ENCODE measurements at places on chromosomes 5 and 9.

DNA sequence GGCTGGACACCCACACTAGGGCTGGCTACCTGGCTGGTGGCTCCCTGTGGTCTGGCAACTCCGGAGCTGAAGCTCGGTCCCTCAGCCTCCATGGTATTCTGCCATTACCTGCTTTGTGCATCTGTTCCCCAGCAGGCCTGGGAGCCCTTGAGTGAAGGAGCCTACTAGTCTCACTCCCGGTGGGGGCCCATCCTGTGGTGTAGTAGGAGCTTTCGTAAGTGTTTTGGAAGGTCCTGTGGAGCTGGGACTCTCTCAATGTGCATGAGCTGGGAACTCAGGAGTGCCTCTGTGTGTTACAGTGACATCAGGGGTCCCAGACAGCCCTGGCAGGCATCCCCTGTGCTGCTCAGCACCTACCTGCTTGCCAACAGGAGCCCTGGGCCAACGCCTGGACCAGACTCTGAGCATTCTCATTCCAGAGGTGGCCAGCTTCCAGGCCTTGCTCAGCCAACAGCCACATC, 267.1 kb downstream of the GADD45G start:
- no peak for DNase-seq

GRCh38 chr5:83126501-83126900, 49.2 kb downstream of the XRCC4 start:
- no peak for DNase-seq

DNA sequence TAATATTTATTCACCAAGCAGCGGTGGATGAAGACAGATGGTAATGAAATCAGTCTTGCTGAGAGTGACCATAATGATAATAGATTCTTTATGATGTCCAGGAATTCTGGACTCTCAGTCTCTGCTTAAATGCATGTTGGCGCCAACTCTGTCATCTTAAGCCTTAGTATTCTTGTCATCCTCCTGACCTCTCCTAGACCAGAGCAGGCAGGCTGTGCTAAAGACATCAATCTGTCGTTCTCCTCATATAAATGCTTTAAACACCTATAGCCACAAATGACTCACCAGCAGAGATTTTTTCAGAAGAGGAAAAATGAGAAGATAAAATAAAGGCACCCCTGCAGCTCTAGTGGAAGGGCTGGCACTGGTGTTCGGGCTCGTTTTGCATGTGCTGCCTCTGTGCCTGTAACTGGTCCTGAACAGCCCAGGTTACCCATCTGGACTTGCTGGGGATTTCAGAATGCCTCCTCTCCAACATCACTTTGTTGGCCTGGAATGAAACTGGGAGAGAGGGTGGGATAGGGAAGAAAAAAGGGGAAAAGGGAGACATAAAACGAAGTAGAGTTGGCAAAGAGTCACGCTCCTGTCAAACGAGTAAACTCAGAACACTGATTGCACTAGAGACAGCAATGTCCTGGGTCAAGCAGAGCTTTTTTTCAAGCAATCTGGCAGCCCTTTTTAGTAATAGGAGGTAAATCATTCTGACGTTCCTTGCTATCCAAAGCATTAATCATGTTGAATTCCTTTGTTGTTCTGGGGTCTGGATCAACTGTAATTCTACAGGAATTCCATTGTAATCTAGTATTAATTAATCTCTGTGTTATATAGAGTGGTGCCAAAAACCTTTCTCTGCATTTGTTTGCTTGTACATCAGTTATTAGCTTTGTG, 195.5 kb upstream of the CLINT1 start:
- DNase-seq, result no peak

DNA sequence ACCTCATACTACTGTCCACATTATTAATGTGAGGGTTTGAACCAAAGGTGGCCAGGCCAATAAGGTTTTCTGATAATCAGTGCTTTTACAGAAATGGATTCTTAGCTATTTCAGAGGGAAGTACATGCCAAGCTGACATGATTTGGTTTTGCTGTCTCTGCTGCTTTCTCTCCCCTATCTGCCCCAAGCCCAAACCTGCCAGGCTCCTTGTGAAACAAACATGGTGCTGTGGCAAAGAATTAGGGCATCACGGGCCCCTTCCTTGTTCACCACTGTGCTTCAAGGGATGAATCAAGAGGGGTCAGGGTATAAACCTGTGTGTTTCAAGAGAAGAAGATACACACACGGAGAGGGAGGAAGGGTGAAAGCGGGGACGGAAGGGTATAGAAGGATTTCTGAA, 41.3 kb upstream of the SMU1 start:
- no peak for DNase-seq

DNA sequence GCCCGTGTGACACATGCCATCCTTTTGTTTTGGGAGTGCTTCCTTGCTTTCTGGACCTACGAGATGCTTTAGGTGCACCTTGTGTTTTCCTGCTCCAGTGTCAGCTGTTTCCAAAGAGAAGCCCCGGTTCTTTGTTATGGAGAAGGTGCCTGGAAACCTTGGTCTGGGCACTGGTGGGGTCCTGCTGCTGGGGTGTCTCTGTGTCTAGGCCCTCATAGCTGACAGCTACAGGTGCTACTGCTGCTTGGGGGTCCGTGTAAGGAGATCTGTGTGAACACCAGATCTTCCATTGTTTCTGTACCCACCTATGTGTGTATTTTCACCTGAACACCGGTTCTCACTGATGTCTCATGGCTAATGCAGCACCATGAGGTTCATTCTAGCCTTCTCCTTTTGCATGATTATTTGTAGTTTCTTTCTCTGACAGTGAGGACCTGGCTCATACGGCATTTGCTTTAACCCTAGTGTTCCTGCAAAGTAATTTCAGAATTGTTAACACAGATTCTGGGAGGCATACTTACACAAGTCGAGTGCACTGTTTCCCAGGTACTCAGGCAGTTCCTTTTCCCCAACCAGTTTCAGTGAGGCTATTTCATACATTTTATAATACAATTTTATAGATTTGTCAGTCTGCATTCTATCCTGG, 13.2 kb upstream of the FAM120AOS start:
- peak; percentile 3 for DNase-seq

GRCh38 chr9:37909326-37909725, 5.4 kb upstream of the SLC25A51 start:
- no peak for DNase-seq

GRCh38 chr5:127298036-127298429, 7.4 kb downstream of the MEGF10 start:
- DNase-seq, result no peak

DNA sequence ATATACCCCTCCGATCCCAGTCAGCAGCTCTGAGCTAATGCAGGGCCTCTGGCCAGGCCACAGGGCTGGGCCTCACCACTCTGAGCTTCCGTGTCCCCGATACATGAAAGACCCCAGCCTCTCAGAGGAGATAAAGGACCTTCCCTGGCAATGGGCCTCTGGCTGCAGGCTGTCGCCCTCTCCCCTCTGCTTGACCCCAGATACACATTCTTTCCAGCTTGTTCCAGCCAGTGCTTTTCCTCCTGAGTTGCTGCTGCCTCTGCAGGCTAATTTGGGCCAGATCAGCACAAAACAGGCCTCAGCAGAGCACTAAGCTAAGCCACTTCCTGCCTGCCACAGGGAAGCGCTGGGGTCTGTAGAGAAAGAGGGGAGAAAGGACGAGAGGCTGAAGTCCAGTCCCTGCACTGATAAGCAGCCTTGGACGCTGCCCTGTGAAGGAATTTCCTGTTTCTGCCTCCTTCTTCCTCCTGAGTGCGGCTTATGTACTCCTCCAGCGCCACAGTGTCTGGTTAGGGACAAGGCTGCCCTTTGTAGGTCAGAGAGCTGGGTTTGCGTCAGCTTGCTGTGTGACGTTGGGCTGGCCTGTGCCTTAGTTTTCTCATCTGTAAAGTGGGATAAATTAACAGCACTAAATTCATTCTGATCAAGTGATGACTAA, 73.0 kb upstream of the IL17B start:
- DNase-seq, result no peak

- no peak for DNase-seq
Measured at GRCh38 chr5:32388432-32389129, 56.0 kb downstream of the ZFR start.

DNA sequence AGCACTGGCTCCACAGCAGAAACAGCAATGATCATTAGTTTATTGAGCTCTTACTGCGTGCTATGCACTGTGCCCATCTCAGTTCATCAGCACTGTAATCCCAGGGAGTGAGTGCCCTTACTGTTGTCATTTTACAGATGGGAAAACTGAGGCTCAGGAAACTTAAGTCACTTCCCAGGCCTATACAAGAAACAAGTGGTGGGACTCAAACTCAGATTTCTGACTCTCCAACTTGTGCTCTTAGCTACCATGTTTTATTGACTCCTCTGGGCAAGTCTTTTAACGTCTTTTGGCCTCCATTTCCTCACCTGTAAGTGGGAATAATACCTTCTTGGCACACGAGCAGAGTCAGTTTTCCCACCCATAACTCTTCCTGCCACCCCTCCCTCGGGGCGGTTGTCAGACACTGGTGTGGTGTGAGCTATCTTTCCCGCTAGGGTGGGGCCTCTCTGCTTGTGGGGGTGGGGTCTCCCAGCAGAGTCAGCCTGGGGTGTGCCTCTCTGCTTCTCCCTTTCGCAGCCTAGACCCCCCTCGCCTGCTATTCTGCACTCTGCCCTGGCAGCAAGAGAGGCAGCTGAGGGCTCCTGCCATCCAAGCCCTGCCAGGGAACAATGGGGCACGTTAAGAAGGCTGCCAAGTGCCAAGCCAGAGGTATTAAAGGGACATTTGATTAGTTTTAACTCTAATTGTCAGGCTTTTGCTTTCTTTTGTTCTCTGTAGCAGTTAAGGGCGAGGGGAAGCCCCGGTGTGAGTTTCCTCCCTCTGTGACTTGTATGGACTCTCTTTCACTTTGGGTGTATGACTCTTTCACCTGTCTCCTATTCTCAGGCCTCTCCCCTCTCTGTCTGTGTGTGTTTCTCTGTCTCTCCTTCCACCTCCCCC, 12.1 kb downstream of the GALNT10 start:
- no peak for DNase-seq

DNA sequence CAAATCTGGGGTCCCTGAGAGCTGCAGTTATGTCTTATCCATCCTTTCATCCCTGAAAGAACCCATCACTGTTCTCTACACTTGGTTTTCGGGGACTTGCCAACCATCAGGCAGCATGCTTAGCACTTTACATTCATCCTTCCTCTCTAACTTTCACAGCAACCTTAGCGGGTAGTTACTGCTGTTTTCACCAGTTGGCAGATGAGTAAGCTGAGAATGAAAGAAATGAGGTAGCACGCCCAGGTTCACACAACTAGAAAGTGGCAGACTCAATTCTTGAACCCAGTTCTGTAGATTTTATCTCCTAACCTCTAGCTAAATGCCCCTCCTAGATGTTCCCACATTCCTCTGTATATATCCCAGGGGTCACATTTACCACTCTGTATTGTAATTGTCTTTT, 342.0 kb upstream of the WWC1 start:
- no peak for DNase-seq

GRCh38 chr5:161340012-161340411, 206.5 kb downstream of the GABRB2 start:
- no peak for DNase-seq

GRCh38 chr5:38478878-38479277, 77.6 kb downstream of the LIFR start:
- DNase-seq, result no peak

DNA sequence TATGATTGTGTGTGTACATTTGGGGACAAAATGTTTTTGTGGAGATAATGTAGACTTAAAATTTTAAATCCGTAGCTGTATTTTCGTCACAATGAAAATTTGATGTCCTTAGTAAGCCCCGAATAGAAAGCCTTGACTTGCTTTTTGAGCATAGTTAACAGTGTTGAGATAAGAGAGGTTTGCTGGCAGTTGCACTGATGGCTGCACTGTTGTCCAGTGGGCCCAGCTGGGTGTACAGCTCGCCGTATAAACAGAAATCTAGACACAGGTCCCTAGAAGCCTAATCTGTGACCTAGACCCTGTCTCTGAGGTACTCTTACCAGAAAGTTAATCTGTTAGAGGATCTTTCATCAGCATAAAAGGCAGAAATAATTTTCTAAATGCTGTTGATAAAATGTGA, 271.3 kb upstream of the DMRT1 start:
- no peak for DNase-seq

GRCh38 chr9:130167927-130168326, 4.3 kb upstream of the NCS1 start:
- no peak for DNase-seq

DNA sequence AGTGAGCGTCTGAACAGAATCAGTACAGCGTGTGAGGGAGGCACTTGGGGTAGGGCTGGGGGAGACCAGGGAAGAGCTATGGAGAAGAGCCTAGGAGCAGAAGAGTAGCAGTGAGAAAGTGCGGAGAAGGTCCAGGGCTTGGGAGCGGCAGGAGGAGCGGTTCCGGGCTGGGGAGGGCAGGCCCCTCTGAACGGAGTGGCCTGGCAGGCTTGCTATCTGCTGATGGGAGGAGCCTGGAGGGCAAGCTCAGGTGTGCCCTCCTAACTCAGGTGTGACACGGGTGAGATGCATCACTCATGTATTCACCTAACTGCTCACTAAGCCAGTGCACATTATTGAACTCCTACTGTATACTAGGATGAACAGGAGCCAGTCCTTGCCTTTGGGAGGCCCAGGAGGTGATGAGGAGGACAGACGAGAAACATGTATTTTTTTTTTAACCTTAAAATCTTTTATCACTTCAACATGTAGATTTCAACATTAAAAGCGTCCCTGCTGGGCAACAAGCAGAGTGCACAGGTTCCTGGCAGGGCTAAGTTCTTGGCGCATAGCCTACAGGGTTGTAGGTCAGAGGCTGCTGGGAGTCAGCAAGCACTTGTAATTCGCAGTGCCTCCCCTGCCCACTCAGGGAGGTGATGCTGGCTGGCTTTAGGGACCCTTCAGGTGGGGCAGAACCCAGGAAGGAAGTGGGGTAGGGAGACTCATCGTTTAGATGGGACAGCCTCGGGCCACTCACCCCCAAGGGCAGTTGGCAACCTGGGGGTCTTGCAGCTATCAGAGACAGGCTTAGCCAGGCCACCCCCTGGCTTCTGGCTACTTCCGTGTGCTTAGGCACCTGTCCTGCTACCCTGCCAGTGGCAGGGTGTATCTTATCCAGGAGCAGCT, 55.5 kb downstream of the TMOD1 start:
- no peak for DNase-seq

DNA sequence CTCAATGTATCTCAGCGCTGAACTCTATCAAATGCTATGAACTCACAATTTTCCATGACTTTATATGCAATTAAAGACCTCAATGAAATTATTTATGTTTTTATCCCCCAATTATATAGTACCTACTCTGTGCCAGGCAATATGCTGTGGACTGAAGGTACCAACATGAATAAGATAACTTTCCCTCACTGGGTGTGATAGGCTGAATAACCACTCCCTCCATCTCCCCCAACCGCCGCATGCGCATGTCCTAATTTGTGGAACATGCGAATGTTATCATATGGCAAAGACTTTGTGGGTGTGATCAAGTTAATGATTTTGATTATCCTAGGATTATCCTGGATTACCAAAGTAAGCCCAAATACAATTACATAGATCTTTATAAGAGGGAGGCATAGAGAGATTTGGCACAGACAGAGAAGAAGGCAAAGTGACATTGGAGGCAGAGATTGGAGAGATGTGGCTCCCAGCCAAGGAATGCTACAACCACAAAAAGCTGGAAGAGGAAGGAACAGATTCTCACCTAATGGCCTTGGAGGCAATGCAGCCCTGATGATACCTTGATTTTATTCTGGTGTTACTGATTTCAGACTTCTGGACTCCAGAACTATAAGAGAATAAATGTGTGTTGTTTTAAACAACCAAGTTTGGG, 149.1 kb upstream of the VCAN start:
- DNase-seq, result no peak

Measured in NCI-H526 (cell line).